CD8-positive, alpha-beta memory T cell (primary cell): ENCODE measurements at places on chromosomes 4 and X.

GRCh38 chrX:38656350-38656915 is 95.1 kb downstream of the TSPAN7 start:
- no peak for DNase-seq
- no peaks in the 10 kb centered on the region for H3K4me1 ChIP-seq
- H3K4me3 ChIP-seq: no peak overlapping the region
- H3K27me3 ChIP-seq: no peaks in the 10 kb centered on the region

DNA sequence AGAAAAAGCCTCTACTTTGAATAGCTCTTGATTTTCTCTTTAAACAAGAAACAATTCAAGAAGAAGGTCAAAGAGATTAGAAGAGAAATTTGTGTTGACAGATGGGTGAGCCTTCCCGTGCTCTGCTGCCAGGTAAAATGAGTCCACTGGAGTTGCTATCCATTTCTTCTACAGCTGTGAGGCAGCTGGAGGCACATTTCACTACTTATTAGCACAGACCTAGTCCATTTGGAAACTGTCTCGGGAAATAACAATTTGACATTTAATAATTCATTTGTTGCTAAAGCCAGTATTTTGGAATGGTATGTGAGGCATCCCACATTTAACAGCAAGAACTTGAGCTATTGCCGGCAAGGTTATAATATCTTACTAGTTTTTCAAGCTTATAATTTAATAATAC is 396.8 kb upstream of the GRIA3 start:
- no peaks in the 10 kb centered on the region for H3K27me3 ChIP-seq
- no peaks in the 10 kb centered on the region for H3K36me3 ChIP-seq
- no peak overlapping the region for H3K4me3 ChIP-seq
- no peak for DNase-seq

DNA sequence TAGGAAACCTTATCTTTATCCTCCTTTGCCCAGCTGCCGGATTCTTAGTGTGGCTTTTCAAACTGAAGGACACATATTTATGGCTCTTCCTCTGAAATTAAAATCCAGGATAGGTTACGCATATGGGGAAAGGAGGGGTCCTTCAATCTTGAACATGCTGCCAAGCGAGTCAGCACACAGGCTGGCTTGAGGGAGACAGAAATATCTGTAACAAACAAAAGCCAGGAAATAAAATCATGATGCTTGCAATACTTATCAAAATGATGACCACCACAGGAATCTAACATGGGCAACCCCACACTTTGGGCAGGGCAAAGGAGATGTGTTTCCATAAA is 196.4 kb upstream of the LDB2 start:
- no peak for DNase-seq
- no peaks in the 10 kb centered on the region for H3K4me1 ChIP-seq
- H3K27me3 ChIP-seq: no peaks in the 10 kb centered on the region
- H3K27ac ChIP-seq: no peak overlapping the region
- H3K36me3 ChIP-seq: no peaks in the 10 kb centered on the region
- no peak overlapping the region for H3K4me3 ChIP-seq

GRCh38 chr4:81874661-81875515 is 403.2 kb upstream of the RASGEF1B start:
- H3K27me3 ChIP-seq: no peaks in the 10 kb centered on the region
- H3K27ac ChIP-seq: no peak overlapping the region
- no peaks in the 10 kb centered on the region for H3K36me3 ChIP-seq
- DNase-seq: no peak

- no peaks in the 10 kb centered on the region for H3K4me1 ChIP-seq
- no peaks in the 10 kb centered on the region for H3K27me3 ChIP-seq
- H3K36me3 ChIP-seq: no peaks in the 10 kb centered on the region
Observed at GRCh38 chrX:18674417-18674787, 2.5 kb upstream of the RS1 start.

DNA sequence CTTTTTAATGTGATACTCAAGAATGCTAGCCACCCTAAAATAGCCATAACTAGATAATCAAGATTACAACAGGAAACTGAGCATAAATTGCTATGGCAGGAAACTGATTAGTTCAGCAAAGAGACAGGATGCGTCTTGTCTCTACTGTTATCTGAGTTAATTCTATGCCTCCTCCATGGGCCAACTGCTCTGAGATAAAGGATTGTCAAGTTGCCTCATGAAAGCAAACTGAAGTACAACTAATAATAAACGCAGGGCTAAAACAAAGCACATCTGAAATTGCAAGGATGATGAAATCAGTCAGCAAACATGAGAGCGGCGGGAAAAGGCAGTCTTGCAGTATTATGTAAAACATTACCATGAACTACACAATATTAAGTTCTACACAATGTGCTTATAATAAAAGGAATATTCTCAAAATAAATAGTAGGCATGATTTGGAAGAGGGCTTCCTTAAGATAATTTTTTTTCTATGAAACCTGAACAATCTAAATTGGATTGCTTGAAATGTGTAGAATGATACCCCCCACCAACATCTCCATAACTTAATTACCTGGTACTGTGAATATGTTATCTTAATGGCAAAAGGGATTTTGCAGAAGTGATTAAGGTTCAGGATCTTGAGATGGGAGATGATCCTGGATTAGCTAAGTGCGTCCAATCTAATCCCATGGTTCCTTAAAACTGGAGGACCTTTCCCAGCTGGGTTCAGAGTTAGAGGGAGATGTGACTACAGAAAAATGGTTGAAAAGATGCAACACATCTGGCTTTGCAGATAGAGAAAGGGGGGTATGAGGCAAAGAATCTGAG is 65.9 kb downstream of the ANTXR2 start:
- no peaks in the 10 kb centered on the region for H3K27me3 ChIP-seq
- no peaks in the 10 kb centered on the region for H3K36me3 ChIP-seq
- peak overlapping the region; percentile 41 for H3K27ac ChIP-seq

DNA sequence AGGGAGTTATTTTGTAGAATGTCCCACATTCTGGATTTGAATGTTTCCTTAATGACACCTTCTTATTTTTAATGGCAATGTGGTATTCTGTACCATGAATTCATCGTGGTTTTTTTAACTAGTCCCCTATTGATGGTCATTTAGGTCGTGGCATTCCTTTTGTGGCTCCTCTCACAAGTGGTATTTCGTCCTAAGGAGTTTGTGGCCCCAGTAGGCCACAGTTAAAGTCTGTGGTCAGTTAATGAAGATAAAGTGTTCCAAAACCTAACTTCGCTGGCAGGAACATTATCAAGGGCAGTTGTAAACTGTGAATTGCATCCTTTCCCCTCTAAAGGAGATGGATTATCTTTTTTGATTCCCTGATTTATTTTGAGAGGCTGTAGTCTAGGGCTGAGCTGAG is 133.2 kb downstream of the TMEM164 start:
- no peaks in the 10 kb centered on the region for H3K4me1 ChIP-seq
- DNase-seq: no peak
- H3K27ac ChIP-seq: no peak overlapping the region
- H3K27me3 ChIP-seq: no peaks in the 10 kb centered on the region

GRCh38 chr4:186931519-186931918 is 207.9 kb upstream of the FAT1 start:
- H3K36me3 ChIP-seq: no peaks in the 10 kb centered on the region
- no peak for DNase-seq
- no peaks in the 10 kb centered on the region for H3K27me3 ChIP-seq

GRCh38 chr4:147610686-147611085 is 6.5 kb upstream of the TMEM184C start:
- H3K36me3 ChIP-seq: no peaks in the 10 kb centered on the region
- no peak overlapping the region for H3K4me3 ChIP-seq
- DNase-seq: no peak
- H3K27ac ChIP-seq: no peak overlapping the region

GRCh38 chr4:121879135-121879534 is 8.9 kb upstream of the BBS7 start:
- no peak overlapping the region for H3K4me3 ChIP-seq
- no peak overlapping the region for H3K27ac ChIP-seq
- DNase-seq: no peak
- H3K36me3 ChIP-seq: no peaks in the 10 kb centered on the region
- no peaks in the 10 kb centered on the region for H3K27me3 ChIP-seq
- H3K4me1 ChIP-seq: no peaks in the 10 kb centered on the region

DNA sequence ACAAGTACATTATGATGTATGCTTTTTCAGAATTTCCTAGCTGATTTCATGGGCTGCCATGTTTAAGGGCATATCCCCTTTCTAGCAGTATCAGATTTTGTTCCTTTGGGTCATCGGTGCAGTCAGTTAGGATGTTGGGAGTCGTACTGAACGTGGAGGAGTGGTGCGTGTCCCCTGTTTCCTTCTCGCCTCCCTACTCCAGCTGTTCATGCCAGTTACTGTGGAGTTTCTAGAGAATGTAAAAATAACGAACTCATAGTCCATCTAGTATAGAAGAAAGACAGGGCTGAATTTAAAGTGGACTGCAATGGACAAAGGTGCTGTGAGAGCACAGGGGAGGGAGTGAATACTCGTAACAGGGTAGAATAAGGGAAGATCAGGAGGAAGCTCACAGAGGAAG is 111.3 kb downstream of the CEP135 start:
- no peaks in the 10 kb centered on the region for H3K36me3 ChIP-seq
- no peaks in the 10 kb centered on the region for H3K27me3 ChIP-seq
- H3K27ac ChIP-seq: no peak overlapping the region
- no peak overlapping the region for H3K4me3 ChIP-seq
- no peaks in the 10 kb centered on the region for H3K4me1 ChIP-seq
